ENCODE measurements at places on chromosomes 12 and 14.

DNA sequence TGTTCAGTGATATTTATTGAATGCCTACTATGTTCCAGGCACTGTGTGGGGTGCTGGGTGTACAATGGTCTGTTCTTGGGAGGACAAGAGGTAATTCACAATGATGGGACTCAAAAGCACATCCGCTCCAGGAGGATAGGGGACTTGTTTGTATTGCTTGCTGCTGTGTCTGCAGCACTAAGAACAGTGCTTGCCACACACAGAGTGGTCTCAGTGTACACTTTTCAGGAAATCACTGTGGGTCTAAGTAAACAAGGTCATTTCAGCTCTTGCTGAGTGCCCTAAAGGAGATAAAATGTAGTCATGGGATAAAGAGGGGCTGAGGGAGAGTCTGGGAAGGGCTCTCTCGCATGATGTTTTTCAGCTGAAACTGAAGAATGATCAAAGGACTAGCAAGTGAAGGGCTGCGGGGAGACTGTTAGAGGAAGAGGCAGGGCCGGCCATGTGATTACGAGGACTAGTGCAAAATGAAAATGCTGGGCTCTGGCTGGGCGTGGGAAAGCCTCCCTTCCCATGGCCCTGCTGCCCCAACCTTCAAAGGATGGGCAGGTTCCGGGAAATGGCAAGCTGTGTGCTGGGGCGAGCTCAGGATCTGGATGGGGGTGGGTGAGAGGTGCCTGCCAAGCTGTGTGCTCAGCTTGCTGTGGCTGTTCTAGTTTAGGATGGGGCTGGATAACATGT, 39.1 kb downstream of the ADCK1 start:
- no peaks in the 10 kb centered on the region for H3K27me3 ChIP-seq
- no peak for DNase-seq
- H3K4me3 ChIP-seq: no peak overlapping the region
- peaks cover 3% of the 10 kb centered on the region for H3K36me3 ChIP-seq
- no peak overlapping the region for H3K27ac ChIP-seq

DNA sequence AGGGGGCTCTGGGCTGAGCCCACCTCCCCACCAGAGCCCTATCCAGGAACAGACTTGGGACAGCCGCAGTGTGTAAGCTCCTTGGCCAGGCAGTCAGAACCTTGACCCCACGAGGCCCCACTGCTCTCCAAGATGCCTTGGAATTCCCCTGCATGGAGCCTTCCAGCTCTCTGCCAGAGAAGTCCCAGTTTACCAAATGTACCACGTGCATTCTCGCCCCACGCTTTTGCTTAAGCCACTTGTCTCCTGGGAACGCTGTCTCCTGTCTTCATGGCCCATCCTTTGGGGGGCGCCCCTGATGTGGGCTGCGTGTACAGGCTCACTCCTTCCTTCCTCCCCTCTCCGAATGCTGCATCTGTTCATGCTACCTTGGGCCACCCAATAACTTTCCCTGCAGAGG, 7.9 kb downstream of the FAIM2 start:
- H3K27ac ChIP-seq: peak overlapping the region; percentile 57
- H3K27me3 ChIP-seq: no peaks in the 10 kb centered on the region
- no peak overlapping the region for H3K4me3 ChIP-seq
- H3K36me3 ChIP-seq: no peaks in the 10 kb centered on the region
- DNase-seq: no peak

GRCh38 chr14:100348253-100348729, 25.2 kb downstream of the SLC25A47 start:
- H3K36me3 ChIP-seq: peaks cover 57% of the 10 kb centered on the region
- no peak overlapping the region for H3K27ac ChIP-seq
- H3K27me3 ChIP-seq: no peaks in the 10 kb centered on the region
- H3K4me3 ChIP-seq: no peak overlapping the region

DNA sequence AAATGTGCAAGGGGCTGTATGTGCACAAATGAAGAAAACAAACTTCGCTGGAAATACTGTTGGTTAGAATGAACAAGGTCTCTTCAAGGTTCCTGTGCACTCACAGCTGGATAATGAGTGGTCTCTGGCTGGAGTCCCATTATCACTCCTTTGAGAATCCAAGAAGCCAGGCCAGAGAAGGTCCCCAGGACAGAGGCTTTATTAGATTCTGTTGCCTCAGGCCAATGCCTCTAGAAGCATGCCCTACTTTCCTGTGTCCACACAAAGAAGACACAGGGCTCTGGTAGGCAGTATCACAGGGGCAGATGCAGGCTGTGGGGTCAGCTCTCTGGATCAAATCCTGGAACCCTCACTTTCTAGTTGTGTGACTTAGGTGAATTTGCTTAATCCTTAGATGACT, 384.7 kb downstream of the GRIN2B start:
- no peaks in the 10 kb centered on the region for H3K27me3 ChIP-seq
- H3K4me3 ChIP-seq: no peak overlapping the region
- H3K36me3 ChIP-seq: no peaks in the 10 kb centered on the region
- H3K27ac ChIP-seq: no peak overlapping the region
- no peak for DNase-seq

- peaks cover 82% of the 10 kb centered on the region for H3K36me3 ChIP-seq
- no peak for DNase-seq
- no peak overlapping the region for H3K4me3 ChIP-seq
- H3K27ac ChIP-seq: no peak overlapping the region
- H3K27me3 ChIP-seq: no peaks in the 10 kb centered on the region
These were observed 72.9 kb downstream of the DDX51 start for GRCh38 chr12:132071040-132071810.

DNA sequence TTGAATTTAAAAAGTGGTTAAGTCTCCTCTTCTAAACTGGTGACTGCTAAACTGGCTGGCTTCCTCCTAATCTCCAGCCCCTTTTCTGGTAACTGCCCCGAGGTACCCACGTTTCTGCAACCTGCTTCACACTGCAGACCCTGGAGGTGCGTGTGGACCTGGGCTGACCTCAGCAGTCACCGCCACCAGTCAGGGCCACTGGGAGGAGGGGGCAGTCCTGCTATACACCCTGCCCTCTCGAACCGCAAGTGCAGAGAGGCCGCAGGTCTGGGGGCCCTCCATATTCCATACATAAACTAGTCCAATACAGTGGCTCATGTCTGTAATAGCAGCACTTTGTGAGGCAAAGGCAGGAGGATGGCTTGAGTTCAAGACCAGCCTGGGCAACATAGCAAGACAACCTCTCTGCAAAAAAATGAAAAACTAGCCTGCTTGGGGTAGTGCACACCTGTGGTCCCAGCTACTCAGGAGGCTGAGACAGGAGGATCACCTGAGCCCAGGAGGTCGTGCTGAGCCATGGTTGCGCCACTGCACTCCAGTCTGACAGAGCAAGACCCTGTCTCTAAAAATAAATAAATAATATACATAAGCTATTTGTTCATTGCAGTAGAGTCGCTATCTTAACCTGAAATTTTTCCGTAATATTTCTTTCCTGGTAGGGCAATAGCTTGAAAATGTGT, 25.6 kb downstream of the VPS37B start:
- DNase-seq: no peak
- no peak overlapping the region for H3K4me3 ChIP-seq
- H3K4me1 ChIP-seq: peaks cover 78% of the 10 kb centered on the region

DNA sequence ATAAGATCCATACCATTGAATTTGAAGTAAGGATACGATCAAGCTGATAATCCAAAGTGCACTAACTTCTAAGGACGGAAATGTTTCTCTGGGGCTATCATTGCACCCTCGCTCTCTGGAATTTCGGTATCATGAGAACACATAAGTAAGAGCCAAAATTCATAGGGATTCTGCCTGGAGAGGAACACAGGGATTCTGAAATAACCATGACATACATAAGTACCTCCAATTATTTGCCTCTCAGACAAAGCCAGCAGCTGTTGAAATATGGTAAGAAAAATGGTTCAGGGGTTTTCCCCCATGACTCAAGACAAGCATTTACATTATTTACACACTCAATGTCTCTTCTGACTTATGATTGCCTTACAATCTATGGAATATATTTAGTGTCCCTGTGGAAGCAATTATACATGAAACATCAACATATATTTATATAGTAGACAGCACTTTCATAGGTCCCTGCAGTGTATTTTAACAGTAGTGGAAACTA, 1123.6 kb upstream of the SEL1L start:
- no peaks in the 10 kb centered on the region for H3K36me3 ChIP-seq
- no peaks in the 10 kb centered on the region for H3K27me3 ChIP-seq
- no peak for DNase-seq
- no peak overlapping the region for H3K27ac ChIP-seq
- no peaks in the 10 kb centered on the region for H3K4me1 ChIP-seq

DNA sequence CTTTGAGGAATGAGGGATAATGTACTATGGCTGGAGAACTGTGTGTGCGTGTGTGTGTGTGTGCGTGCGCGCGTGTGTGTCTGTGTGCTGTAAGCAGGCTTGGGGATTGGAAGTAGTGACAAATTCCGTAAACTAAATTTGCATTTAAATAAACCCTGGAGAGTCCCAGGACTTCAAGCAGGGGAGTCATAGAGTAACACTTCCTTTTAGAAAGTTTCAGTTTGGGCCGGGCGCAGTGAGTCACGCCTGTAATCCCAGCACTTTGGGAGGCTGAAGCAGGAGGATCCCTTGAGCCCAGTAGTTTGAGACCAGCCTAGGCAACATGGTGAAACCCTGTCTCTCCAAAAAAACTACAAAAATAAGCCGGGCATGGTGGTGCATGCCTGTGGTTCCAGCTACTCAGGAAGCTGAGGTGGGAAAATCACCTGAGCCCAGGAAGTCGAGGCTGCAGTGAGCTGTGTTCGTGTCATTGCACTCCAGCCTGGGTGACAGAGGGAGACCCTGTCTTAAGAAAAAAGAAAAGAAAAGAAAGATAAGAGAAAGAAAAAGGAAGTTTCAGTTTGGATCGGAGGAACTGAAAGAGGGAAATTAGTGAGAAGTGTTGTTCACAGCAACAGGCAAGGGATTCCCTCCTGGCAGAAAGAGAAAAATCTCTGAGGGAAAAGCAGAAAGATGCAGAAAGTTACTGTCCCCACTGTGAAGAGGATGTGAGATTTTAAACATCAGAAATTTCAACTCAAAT, 222.7 kb upstream of the SOX5 start:
- H3K27me3 ChIP-seq: no peaks in the 10 kb centered on the region
- no peak overlapping the region for H3K4me3 ChIP-seq
- H3K4me1 ChIP-seq: no peaks in the 10 kb centered on the region
- H3K27ac ChIP-seq: no peak overlapping the region
- no peaks in the 10 kb centered on the region for H3K36me3 ChIP-seq

DNA sequence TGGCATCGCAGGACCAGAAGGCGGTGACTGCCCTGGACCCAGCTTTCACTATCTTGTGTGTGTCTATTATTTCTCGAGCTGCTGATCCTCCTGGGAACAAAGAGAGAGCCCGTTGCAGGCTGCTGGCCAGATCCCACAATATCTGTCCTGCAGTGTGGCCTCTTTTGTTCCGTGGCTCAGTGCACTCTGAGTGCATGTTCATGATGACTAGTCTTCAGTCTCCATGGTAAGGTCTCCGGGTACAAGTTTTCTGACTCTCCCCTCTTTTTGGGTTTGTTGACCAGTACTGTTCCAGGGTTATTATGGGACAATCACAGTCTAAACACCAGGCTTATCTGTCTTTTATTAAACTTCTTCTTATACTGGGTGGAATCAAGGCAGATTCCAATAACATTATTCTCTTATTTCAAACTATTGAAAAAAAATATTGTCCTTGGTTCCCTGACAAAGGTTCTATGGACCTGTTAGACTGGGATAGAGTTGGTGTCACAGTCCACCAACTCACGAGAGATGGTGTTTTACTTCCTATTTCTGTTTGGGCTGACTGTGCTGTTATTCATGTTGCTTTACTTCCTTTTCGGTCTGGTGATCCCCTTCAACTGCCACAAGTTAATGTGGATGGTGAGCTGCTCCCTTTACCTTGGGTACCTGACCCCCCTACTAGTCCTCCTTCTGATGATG, 192.9 kb upstream of the ALG10B start:
- H3K27me3 ChIP-seq: no peaks in the 10 kb centered on the region
- H3K36me3 ChIP-seq: no peaks in the 10 kb centered on the region

DNA sequence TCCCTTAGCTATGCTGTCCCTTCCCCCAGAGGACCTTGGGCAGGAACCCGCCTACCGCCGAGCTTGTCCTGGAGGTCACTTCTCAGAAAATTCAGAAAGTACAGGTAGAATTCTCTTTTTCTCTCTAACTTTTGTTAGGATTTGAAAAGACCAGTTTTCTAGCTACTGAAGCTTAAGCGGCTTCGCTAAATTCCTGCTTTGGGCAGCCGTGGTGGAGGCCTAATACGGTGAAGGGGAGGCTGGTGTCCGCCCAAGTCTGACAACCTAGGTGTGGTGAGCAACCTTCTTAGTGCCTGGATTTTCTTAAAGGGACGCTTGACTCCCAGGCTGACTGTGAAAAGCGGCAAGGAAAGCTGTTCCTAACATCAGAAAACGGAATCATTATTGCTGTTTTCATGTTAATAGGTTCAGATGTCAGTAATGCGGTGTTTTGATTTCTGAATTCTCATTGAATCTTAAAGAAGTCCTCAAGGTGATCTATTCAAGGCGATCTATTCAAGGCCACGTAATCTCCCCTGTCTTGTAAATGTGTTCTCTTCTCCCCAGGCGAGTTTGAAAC, 835 bp downstream of the FGD4 start:
- H3K4me3 ChIP-seq: peak overlapping the region; percentile 97
- DNase-seq: no peak
- peaks cover 23% of the 10 kb centered on the region for H3K4me1 ChIP-seq
- H3K27me3 ChIP-seq: no peaks in the 10 kb centered on the region
- peak overlapping the region; percentile 93 for H3K27ac ChIP-seq

DNA sequence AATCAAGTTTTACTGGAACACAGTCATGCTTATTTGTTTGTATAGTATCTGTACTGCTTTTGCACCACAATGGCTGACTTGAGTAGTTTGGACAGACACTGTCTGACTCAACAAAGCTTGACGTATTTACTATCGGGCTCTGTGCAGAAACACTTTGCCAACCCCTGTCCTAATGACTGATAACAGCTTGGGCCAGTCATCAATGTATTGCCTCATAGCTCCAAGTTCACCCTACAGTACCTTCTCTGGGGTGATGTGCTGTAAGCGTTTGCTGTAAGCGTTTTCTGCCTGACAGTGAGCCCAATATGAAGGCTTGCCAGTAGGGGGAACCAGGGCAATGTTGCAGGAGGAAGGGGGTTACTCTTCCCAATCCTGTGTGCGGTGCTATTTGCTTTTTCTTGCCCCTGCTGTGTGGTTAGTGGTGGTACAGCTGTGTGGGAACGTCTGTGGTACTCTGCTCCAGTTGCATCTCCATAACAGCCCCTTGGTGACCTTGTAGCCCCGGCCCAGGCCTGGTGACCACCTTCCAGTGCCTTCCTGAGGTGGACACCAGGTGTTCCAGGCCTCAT, 5.4 kb upstream of the CCDC177 start:
- no peaks in the 10 kb centered on the region for H3K4me1 ChIP-seq
- no peak for DNase-seq
- no peak overlapping the region for H3K27ac ChIP-seq
- H3K27me3 ChIP-seq: peaks cover 17% of the 10 kb centered on the region
- H3K4me3 ChIP-seq: no peak overlapping the region
- H3K36me3 ChIP-seq: no peaks in the 10 kb centered on the region

GRCh38 chr12:93990832-93991803, 157.3 kb upstream of the PLXNC1 start:
- no peaks in the 10 kb centered on the region for H3K27me3 ChIP-seq
- DNase-seq: no peak
- no peak overlapping the region for H3K27ac ChIP-seq
- no peaks in the 10 kb centered on the region for H3K36me3 ChIP-seq
- no peak overlapping the region for H3K4me3 ChIP-seq

GRCh38 chr12:72148709-72149108, 123.5 kb upstream of the TRHDE start:
- H3K4me1 ChIP-seq: no peaks in the 10 kb centered on the region
- no peak overlapping the region for H3K4me3 ChIP-seq
- DNase-seq: no peak
- H3K27ac ChIP-seq: no peak overlapping the region

GRCh38 chr14:102209224-102209966, 69.7 kb downstream of the WDR20 start:
- peaks cover 74% of the 10 kb centered on the region for H3K36me3 ChIP-seq
- H3K27ac ChIP-seq: no peak overlapping the region
- H3K4me1 ChIP-seq: no peaks in the 10 kb centered on the region
- H3K27me3 ChIP-seq: no peaks in the 10 kb centered on the region
- DNase-seq: no peak
- H3K4me3 ChIP-seq: no peak overlapping the region
